ENCODE measurements at places on chromosomes 13 and 19.
A peak's percentile ranks its signal among the peaks of the same experiment; 100 is the strongest.

DNA sequence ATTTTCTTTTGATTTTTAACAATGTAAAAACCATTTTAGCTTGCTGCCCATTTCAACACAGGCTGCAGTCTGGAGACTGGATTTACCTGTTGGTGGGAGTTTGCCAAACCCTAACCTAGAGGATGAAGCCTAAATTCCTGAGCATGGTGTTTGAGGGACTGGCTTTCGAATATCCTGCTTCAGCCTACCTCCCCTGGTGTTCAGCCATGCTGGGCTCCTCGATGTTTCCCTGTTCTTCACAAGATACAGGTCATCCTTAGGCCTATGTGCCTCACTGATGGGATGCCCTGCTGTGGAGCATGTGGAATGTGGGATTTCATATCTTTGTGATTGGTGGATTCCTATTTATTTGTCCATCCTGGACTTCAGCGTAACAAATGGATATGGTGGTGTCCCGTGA is 20.4 kb upstream of the ERCC5 start:
- no peak for DNase-seq

DNA sequence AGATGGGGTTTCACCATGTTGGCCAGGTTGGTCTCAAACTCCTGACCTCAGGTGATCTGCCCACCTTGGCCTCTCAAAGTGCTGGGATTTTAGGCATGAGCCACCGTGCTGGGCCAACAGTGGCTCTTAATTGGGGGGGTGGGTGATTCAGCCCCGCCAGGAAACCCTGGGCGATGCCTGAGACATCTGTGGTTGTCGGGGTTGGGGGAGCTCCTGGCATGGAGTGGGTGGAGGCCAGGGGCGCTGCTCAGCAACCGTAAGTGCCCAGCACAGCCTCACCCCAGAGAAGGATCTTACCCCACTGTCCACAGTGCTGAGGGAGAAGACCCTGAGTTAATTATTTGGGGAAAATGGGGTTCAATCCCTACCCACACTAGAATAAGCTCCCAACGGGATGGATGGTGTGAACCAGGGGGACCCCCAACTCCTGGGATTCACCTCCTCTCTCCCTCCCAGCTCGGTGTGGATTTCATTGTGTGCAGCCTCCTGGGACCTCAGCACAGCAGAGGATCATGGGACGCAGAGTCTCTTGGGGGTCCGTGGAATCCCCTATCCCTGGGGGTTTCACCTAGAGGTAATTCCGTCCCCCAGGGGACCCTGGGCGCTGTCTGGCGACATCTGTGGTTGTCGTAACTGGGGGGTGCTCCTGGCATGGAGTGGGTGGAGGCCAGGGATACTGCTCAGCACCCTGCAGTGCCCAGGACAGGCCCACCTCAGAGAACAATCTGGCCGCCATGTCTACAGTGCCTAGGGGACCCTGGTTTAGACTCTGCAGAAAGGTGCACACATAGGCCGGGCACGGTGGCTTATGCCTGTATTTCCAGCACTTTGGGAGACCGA is 68.9 kb downstream of the GADD45B start:
- DNase-seq: no peak

DNA sequence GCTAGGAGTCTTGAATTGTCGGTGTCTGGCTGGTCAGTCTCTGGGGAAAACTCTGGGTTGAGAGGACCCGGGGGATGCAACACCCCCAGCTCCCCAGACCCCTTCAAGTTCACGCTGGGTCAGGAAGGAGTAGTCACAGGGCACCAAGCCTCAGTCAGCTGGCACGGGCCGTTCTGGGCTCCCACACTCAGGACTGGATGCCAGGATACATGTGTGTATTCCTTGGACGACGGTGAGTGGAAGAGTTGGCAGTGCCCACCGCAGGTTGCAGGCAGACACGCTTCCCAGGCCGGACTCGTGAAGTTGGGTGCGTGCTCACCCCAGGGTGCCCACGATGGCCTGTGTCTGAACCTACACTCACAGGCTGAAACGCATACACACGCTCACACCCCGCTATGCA is 5.5 kb downstream of the GADD45B start:
- no peak for DNase-seq

DNA sequence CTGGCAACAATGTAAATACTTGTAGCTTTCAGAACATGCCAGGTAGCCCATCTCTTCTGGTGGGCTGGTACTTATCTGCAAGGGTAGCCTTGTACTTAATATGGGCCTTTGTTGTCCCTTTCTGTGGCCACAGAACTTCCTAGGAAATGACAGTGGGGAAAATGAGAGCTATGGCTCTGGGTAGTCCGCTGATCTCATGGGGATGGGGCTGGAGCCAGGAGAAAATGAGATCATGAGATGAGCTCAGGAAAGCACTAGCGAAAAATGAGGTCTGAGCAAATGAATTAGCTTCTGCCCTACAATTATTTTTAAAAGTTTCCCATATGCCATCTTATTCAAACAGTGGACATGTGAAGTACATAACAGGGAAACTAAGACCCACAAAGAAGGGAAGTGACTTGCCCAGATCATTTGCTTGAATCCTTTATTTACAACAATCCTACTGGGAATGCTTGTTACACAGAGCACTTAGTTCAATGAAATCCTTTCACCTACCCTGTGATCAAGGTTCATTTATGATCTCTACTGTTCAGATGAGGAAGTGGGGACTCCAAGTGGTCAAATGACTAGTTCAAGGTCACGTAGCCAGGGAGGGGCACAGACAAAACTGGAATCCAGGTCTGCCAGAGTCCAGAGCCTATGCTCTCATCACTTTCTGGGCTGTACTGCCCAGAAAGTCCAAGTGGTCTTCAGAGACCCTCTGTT is 87.1 kb downstream of the PTPRS start:
- DNase-seq: no peak

- DNase-seq: no peak
Measured at GRCh38 chr13:31675440-31675953, 63.8 kb upstream of the RXFP2 start.

GRCh38 chr19:36915992-36916830 is at the start of the genes ZNF568 and ZNF829:
ZNF568 (plus strand) TSS chr19:36916332; CDS start chr19:36922771, 6,439 bp downstream.
ZNF829 (minus strand) TSS chr19:36916291; CDS start chr19:36915167, 1,124 bp downstream.
- peak; percentile 43 for DNase-seq

GRCh38 chr19:17687141-17687856 is 855 bp downstream of the UNC13A start:
- no peak for DNase-seq

DNA sequence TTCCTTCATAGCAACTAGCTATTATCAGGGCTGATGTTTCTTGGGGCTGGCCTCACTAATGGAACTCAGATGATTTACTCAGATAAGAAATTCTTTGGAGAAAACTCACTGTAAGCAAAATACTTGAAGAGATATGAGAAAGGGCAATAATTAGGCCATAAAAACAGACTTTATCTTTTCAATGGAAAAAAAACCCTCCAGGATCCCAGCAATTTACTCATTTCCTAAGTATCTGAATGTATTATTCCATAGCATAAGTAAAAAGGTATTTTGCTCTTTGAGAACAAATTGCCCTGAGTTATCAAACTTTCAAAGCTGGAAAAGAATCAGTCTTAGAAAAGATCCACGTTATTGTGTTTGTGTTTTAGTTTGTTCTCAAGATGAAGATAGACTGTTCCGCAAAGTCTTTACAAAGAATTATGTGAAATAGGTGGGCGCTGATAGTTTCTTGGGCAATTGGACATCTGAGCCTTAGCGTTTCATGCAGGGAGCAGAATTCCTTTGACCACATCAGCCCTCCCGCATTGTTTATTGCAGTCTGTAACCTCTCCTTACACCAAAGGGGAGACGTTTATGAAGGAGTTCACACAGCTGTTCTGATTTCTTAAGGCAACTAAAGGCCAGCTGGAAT is 29.1 kb upstream of the CSNK1A1L start:
- DNase-seq: peak; percentile 61

DNA sequence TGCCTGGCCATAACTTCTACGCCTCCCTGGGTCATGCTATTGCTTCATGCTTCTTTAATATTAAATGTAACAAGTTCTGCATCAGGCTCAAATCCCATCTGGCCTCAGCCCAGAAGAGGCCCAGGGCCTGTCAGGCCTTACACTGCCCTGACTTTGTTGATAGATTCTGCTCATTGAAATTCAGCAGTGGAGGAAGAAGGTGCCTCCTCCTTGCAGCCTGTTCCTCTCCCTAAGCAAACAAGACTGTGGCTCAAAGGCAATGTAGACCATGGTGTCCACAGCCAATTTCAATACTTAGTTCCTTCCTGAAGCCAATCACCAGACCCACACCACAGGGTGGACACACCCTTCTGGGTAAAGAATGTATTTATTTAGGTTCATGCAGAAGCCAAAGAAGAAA is 59.4 kb downstream of the LACC1 start:
- DNase-seq: no peak

DNA sequence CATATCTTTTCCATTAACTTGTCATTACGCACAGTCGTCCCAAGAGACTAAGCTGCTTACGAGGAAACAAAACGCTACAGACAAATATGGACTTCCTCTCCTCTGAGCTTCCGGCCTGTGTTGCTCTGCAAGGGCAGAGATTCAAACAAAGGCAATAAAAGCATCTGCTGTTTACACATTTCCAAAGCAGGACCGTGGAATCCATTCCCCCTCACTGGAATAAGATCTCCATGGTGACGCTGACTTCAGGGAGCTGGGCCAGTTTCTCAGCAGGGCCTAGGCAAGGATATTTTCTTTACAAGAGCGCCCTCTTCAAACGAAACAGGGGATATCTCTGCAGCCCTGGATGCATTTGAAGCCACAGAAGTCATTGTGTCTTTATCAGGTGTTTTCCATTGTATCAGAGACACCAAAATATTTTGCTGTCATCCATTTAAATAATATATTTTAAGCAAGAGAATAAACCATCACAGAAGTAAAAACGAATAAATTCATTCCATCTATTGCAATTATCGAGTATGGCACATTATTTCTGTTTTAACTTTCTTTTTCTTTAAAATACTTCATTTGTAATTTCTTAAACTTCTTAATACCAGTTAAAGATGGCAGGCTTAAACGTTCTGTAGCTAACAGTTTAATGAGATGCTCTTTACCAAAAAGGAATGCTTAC is 177.5 kb downstream of the DCLK1 start:
- peak; percentile 39 for DNase-seq

GRCh38 chr19:1556390-1557070 is 11.6 kb downstream of the MEX3D start:
- no peak for DNase-seq

DNA sequence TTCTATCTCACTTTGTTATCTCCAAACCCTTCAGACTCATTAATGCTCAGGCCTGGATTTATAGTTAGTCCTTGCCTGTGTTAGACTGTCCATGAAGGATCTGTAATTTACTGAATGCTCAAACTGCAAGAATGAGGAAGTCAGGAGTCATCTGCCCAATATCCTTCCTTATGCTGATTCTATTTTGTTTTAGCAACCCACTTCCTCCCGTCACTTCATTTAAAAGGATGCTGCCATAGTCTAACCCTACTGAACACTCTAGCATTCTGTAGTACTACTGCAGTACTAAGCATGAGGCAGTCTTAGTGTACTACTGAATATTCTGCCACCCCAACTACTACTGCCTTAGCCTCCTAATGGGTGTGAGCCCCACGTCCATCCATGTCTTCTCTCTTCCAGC is 1.5 kb downstream of the FCAR start:
- DNase-seq: no peak

DNA sequence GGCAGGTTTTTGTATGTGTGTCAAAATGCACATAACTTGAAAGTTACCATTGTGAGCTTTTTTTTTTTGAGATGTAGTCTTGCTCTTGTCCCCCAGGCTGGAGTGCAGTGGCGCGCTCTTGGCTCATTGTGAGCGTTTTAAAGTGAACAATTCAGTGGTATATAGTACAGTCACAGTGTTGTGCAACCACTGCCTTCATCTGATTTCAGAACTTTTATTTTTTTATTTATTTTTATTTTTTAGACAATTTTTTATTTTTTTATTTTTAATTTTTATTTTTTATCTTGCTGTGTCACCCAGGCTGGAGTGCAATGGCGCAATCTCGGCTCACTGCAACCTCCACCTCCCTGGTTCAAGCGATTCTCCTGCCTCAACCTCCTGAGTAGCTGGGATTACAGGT is 15.0 kb downstream of the SLC25A42 start:
- DNase-seq: no peak

- DNase-seq: peak; percentile 92
Measured at GRCh38 chr19:45615795-45616703, 14.0 kb upstream of the GPR4 start.

- no peak for DNase-seq
Measured at GRCh38 chr19:30202060-30202600, 170.1 kb upstream of the ZNF536 start.

DNA sequence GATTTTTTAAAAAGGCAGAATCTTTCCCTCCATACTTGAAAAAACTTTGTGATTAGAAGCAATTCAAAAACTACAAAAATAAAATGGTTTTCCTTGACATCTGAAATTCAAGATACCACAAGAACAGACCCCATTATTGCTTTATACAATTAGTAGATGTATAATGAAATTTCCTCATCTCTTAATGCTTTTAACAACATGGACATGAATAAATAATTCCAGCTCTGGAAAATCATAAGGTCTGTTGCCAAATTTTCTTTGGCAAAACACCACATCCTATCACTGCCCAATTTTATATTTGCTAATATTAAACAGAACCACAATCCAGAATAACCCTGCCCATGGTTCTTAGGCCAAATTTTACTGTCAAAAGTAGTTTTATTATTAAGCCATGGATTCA is 1543.6 kb upstream of the MIR17HG start:
- DNase-seq: no peak

GRCh38 chr19:45767410-45767880 is 1.6 kb downstream of the SIX5 start:
- DNase-seq: no peak

- DNase-seq: no peak
Measured at GRCh38 chr19:45790942-45791341, 1.7 kb downstream of the DMWD start.

DNA sequence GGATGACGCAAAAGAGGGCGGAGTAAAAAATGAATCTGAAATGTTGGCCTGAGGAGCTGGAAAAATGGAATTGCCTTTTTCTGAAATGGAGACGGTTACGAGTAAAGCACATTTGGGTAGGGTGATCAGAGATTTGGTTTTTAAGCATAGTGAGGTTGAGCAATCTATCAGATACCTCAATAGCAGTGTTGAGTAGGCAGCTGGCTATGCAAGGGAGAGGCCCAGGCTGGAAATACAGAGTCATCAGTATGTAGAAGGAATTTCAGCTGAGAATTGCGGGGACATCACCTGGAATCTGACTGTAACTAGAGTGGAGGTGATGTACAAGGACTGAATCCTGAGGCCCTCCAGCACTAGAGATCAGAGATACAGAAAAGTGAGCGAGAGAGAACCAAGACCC is 224.8 kb downstream of the LMO7 start:
- DNase-seq: no peak
